Left ventricle myocardium inferior (tissue), 1 donor: ENCODE measurements at places on chromosomes 1 and 21. TPM values are rescaled to one million over a fixed set of nuclear protein-coding genes. Genes with fewer than 3 reads are reported as not detected.

Gene GPR157
- total RNA-seq, result 48.4 TPM

Gene PLA2G2A
- 69.0 TPM for total RNA-seq

Gene VHLL
- not detected for total RNA-seq

Gene MECR
- total RNA-seq, result 30.8 TPM

Gene ADAMTS4
- 14.1 TPM for total RNA-seq

Gene OR2L5
- not detected for total RNA-seq

Gene MPL
- total RNA-seq, result 0.82 TPM

Gene NBPF8
- total RNA-seq, result 1.2 TPM

Gene EPHB2
- total RNA-seq, result 2.0 TPM

Gene MASP2
- not detected for total RNA-seq

DNA sequence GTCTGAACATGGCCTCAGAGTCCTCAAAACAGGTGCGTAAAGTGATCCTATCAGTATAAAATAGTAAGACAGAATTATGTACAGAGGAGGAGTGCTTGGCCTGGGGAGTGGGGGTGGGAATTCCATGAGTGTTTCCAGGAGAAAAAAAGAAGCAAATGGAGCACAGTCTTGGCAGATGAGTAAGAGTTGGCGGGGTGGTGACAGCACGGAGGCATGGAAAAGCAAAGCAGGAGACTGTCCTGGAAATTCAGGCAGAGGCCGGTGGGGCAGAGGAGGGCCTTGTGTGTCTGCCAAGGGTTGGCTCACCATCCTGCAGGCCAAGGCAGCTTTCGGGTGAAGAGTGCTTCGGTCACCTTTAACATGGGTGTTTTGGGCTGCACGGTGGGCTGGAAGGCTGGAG, 63.4 kb downstream of the OPTC start:
- DNase-seq, result peak; percentile 77

DNA sequence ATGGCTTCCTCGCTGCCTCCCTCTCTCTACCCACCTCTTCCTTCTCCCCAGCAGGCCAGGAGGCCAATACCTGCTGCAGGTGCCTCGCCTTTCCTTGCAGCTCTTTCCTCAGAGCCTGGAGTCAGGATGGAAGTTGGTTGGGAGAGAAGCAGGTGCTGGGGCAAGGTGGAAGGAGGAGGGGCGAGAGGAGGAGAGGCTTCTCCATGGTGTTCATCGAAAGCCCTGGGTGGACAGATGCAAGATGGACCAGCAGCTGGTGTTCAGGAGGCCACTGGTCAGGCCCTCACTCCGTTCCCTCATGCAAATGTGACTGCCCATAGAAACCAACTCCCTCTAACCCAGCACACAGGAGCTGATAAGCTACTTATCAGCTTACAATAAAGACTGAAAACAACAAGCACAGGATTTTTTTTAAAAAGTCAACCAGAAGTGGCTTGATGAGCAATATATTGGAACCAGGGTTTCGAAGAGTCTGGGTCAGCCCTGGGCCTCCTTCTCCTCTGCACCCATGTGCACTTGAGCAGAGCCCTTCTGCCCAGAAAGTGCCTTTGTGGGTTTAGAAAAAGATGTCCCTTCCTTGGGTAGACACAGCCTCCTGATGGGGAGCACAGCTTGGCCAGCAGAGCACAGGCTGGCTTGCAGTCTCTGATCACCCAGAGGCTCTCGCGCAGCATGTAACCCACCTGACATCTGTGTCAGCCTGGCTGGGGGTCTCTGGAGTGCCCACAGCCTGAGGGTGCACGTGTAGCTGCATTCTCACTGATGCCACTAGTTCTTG, 16.6 kb upstream of the GSTM4 start:
- no peak for DNase-seq

DNA sequence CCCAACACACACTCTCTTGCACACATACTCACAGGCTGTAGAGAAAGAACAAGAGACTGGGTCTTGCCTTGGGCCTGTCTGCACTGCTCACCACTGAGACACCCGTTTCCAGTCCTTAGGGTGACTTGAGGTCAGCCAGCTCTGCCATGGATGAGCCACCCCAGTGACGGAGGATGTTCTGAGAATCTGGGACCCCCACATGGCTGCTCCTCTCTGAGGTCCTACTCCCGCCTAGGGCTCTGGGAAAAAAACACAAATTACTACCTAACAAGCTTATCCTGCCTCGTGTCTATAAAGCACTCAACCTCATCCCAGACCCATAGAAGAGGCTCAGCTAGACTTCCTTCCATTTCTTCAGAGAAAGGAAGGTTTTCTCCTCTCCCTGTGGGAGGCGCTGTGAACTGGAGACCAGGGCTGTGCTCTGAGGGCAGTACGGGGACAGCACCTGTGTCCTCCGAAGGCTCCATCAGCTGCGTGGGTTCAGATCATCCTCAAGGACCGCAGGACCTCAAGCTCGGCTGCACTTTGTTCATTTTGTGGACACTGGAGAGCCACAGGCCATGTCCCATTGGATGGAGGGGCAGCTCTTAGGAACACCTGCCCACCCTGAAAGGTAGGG, 4.3 kb upstream of the CLEC20A start:
- no peak for DNase-seq

- DNase-seq, result peak; percentile 30
Measured at GRCh38 chr1:93670141-93670540, 11.5 kb downstream of the BCAR3 start.

DNA sequence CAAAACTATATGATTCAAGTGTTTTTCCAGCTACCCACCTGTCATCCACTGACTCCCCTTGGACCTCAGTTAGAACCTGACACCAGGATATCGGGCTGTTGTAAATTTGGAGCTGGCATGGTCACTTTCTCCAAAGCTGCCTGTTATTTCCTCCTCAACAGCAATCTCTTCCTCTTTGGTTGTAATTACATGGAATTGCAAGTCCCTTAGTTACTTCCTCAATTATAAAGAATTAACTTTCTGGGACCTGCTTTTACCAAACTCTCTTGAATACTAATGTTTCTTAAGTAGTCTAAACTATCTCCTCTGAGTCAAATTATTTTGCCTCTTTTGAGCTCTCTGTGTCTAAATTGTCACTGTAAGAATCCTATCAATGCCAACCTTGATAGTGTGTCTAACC, 150.3 kb upstream of the SGIP1 start:
- DNase-seq, result no peak

DNA sequence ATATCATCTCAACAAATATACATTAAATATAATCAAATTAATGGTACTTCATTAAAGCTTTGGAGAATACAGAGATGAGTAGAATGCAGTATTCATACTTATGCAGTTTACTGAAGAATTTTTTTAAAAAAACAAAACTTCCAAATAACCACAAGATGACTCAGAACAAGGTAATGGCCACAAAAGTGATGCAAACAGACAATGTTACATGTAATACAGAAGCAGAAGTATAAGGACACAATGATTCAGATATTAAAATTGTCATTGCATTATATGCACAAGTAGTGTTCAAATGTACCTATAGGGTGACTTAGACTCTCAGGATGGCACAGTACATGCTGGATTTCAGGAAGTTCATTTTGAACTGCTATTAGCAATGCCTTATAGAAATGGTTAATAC, 227.2 kb upstream of the ST6GALNAC5 start:
- DNase-seq, result no peak

DNA sequence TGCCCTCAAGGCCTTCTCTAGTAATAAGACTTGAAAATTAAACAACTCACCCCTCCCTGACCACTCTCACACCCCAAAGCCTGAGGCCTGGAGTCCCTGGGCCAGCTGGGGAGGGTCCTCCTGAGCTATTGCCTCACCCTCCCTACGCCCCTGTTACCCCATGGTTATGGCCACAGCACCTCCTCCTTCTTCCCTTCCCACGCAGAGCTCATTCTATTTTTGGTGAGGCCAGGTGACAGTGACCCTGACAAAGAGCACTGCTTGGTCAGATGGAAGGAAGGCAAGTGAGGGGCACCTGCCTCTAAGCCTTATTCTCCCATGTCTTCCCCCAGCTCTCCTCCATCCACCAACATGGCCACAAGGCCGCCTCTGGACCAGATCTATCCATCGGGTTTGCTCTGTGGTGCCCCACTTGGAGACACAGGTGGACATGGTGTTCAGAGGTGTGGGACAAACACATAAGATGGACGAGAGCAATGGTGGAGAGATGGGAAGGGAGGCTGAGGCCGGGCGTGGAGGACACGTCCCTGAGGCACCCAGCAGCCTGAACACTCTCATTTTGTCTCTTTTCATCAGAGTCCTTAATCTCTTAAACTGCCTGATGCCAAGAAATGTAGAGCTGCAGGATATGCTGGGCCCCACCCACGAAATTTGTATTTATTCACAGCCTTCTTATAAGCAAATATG, 42.6 kb downstream of the FCRL5 start:
- DNase-seq, result no peak

DNA sequence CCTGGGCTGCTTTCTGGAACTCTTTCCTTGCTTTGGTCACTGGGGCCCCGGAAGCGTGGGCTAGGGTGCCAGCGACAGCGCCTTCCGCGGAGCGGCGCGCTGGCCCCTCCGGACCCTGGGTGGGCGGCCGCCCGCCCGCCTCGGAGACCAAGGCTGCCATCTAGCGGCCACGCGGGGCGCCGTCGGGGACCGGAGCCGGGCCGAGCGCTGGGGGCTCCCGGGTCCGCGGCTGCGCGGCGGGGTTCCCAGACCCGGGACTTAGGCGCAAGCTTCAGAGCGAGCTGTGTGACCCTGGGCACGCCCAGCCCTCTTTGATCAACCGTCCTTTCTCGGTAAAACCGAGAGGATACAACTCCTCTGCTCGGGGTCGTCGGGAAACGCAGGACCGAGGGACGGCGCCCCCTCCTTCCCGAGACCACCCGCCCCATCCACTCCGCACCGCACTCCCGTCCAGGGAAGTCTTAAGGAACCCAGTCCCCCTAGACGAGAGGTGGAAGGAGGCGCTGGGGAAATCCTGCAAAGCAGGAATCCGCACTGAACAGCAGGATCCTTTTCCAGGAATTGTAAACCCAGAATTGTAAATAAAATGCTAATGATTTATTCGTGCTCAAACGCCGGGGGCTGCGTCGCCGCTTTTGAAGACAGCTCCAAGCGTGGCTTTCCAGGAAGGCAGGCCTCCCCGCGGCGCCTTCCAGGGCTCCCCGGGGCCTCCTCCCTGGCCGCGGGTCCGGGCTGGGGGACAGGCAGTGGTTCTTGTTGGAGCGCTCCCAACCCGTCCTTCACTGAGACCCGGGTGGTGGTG, 41.2 kb downstream of the RRAGC start:
- no peak for DNase-seq

DNA sequence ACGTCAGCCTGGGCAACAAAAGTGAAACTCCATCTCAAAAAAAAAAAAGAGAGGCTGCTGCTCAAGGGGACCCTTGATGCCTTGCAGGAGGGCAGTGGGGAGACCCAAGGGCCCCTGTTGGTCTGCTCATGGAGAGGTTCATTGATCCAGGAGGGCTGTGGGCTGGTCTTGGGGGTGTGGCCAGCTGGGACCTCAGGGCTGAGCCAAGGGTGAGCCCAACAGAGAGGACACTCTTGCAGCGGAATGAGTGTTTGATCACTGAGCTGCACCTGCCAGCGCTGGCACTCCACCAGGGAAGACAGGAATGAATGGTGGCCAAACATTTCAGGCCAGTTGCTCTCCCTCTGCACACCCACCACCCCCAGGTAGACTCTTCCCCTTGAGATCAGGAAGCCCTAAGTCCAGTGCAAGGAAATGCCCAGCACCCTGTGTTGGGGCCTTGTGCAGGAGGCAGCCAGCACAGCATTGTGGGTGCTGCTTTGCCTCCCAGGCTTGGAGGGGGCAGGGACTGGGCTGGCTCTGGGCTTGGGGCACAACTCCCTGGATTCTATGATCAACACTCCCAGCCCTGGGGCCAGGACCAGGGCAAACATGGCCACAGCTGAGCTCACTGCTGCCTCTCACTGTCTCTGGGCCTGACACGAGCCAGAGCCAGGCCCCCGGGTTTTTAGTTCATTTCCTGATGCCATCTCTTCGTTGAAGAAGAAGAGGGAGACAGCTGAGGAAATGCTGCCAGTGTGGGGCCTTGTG, 50.7 kb downstream of the IRF2BP2 start:
- DNase-seq, result no peak

GRCh38 chr21:43201491-43201890, 32.7 kb downstream of the CRYAA start:
- no peak for DNase-seq

DNA sequence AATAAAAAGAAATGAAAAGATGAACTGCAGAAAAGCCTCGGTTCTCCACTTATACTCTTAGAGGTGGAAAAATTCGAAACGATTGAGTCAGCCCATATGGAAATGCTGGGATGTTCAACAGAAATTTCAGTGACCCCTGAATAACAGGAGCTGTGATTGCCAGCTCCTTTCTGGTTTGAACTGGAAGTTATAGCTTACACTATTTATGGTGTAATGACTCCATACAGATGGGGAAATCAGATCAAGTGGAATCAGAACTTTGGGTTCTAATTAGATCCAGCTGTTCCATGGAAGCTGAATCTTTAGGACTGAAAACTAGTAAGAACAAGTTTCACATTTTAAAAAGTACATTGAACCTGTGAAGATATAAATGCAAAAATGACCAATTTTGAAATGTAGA, 569.3 kb upstream of the ZRANB2 start:
- no peak for DNase-seq

DNA sequence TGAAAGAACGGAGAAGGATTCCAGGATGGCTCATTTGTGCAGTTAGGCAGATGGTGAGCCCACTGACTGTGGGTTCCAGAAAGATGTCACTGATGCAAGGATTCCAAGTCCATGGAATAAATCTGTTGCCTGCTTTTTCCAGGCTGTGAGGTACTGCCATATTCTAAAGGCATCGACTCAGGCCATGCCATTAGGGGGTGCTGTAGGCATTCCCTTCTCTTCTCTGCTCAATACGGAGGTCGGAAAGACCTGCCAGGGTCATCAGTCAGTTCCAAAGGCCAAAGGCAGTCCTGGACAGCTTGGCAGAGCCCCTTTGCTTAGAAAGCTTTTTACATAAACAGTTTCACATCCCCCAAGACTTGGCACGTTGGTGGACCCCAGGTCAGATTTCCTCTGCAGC, 31.7 kb upstream of the TMEM125 start:
- peak; percentile 60 for DNase-seq

DNA sequence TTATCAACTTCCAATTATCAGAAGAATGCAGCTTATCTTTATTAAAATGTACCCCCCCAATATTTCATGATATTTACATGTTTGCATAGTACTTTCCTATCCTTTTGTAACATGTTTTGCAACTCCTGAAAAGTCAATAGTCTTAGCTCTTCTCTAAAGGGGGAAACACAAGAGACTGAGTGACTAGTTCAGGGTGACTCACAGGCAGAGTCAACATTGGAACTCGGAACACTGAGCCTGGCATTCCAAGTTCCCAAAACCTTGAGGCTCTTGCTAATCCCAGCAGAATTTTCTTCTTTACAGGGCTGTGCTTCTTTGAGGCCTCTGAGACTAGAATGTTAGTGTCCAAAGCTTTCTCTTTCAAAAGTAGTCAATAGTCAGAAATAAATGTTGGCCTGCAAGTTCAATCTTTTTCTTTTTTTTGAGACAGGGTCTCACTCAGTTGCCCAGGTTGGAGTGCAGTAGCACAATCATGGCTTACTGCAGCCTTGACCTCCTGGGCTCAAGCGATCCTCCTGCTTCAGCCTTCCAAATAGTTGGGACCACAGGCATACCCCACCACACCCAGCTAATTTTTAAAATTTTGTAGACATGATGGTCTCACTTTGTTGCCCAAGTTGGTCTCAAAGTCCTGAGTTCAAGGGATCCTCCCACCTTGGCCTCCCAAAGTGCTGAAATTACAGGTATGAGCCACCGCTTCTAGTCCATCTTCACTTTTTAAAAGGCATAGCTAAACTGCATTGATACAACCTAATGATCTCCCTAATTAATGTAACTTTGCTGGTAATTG, 37.5 kb downstream of the ZNF281 start:
- DNase-seq, result no peak
